H9 (cell line): ENCODE measurements at places on chromosomes 4 and X.

DNA sequence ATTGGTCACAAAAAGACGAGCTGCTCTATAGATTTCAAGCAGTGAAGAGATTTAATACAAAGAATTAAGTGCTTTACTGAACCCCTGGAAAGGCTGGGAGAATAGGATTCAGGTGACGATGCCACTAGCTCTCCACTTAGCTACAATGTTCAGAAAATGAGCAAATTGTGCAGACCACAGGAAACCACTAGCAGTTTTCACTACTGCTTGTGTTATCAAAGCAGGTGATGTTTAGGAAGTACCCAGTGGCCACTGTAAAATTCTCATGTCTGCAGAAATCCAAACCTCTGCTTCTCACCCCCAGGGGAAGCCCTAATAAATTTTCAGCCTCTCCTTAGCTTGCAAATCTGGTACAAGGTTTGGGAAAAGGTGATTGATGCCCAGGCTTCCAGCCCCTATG is 165.1 kb downstream of the IL1RAPL1 start:
- no peak for DNase-seq

DNA sequence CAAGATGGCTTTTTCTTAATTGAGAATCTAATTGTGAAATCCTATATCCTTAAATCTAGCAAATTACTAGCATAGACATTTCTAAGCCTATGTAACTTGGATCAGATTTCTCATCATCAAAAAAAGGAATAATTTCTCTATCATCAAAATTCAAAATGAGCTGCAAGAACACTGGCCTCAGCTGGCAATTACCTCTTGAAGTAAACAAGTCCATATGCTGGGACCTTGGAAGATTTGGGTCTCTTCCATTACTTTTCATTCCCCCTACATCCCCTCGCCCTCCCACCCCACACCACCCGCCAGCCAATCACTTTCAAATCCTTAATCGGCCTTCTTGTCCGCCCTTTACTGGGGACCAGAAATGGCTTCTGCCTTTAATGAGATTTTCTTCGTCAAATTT is 23.3 kb upstream of the MBTPS2 start:
- DNase-seq: no peak

GRCh38 chrX:16633754-16634153 is 16.2 kb upstream of the S100G start:
- no peak for DNase-seq

DNA sequence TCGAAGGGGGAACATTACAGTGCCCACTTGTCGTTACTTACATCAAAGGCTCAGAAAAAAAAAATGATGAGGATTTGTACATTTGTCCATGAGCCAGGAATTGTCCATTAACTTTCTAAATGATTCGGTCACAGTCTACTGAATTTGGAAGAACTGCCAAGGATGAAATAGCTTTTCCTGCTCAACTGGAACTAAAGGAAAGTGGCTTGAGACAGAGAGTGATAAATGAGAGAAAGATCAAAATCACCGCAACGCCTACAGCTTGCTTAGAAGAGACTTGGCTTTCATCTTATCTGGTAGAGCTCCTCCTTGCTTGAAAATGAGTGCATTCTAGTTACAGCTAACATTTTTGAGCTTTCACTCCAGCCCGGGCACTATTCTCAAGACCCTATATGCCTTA is 55.5 kb upstream of the ADGRG2 start:
- no peak for DNase-seq

DNA sequence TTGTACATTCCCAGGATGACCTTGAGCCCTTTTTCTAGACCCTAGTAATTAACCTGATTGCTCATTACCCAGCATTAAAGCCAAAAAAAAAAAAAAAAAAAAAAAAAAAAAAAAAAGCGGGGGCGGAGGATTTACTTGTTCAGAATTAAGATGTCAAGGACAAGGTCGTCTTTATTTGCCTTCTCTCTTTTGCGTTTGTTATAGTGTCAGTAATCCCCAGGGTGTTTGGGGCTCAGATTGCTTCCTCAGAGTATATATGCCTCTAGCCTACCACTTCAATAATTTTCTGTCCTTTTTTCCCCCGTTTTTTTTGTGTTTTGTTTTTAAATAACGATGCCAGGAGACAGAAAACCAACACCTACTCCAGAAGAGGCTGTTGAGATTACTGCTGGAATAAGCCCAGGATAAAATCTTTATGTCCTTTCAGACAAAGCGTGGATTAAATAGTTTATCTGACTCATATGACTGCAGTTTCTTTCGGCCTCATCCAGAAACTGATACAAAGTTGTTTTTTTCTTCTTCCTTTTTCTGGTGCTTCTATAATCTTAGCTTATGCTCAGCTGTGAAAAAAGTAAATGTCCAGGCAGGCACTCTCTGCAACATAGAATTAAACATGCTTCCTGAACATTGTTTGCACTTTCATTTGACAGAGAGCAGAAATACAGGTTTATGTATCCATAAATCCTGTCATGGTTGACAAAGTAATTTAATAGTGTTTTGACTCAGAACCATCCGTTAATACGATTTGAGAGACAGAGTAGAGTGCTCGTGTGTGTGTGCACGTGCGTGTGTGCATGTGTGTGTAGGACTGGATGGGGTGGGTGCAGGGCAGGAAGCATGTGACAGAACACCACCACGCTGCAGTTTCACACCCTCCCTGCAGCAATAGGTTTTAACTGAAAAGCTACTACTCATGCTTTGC is 138.6 kb downstream of the AFF1 start:
- DNase-seq: no peak

DNA sequence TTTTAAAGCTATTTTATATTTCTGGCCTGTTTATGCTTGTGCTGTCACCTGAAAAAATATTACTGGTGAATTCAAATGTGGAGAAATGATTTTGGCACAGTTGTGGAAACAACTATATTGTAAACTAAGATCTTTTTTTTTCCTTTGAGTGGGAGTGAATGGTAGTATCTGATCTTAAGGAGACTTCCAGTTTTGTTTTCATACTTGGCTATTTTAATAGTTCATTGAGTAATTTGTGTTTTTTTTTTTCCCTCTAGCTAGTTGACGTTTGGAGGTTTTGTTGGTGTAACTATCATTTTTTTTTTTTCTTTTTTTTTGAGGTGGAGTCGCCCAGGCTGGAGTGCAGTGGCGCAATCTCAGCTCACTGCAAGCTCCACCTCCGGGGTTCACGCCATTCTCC is 10.5 kb downstream of the STAG2 start:
- no peak for DNase-seq

- DNase-seq: peak; percentile 38
Observed at GRCh38 chrX:110402091-110402849, 43.6 kb downstream of the RTL9 start.

DNA sequence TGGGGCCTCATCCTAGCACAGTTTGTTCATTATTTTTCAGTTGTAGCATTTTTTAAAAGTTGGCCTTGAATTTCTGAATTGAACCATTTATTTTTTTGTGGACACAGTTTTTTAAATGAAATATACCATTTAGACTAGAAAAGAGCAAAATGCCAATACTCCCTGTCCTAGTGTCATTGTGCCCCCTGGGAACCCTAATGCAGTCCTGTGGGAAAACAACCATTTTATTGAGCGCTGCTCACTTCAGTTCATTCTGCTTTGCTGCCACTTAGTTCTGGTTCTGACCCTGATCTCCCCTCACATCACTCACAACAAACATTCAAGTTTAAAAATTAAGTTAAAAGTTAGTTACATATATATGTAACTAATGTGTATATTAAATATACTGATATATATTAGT is 5.4 kb downstream of the NFKB1 start:
- DNase-seq: no peak

DNA sequence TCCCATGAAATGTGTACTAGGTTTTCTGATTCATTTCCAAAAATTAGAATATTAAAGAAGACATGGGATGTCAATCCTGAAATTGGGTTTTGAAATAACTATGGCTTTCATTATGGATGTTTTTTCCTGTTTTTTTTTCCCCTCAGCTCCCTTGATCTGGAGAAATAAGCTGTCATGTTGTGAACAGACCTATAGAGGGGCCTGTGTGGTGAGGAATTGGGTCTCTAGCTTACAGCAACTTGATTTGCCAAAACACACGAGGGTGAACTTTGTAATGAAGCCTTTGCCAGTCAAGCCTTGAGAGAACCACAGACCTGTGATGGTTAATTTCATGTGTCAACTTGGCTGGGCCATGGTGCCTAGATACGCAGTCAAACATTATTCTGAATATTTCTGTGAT is 2413.6 kb downstream of the PCDH7 start:
- no peak for DNase-seq
